Prostate gland (tissue), 2 donors: ENCODE measurements at places on chromosomes 1 and 21. TPM values are rescaled to one million over a fixed set of nuclear protein-coding genes. Genes with fewer than 3 reads are reported as not detected.

The S100A8 gene
- total RNA-seq: 1.5 TPM

The PRAMEF27 gene
- not detected for total RNA-seq

The RGL1 gene
- total RNA-seq: 11.1 TPM

The AMIGO1 gene
- total RNA-seq: 9.5 TPM

The NOS1AP gene
- total RNA-seq: 11.0 TPM

The ERVH48-1 gene
- total RNA-seq: 0.05 TPM

The KRTAP10-11 gene
- total RNA-seq: not detected

The HMCN1 gene
- 9.9 TPM for total RNA-seq

The PIGP gene
- total RNA-seq: 54.5 TPM

The LYPD8 gene
- not detected for total RNA-seq

The PPT1 gene
- 86.2 TPM for total RNA-seq

The OVAAL gene
- total RNA-seq: 0.62 TPM

DNA sequence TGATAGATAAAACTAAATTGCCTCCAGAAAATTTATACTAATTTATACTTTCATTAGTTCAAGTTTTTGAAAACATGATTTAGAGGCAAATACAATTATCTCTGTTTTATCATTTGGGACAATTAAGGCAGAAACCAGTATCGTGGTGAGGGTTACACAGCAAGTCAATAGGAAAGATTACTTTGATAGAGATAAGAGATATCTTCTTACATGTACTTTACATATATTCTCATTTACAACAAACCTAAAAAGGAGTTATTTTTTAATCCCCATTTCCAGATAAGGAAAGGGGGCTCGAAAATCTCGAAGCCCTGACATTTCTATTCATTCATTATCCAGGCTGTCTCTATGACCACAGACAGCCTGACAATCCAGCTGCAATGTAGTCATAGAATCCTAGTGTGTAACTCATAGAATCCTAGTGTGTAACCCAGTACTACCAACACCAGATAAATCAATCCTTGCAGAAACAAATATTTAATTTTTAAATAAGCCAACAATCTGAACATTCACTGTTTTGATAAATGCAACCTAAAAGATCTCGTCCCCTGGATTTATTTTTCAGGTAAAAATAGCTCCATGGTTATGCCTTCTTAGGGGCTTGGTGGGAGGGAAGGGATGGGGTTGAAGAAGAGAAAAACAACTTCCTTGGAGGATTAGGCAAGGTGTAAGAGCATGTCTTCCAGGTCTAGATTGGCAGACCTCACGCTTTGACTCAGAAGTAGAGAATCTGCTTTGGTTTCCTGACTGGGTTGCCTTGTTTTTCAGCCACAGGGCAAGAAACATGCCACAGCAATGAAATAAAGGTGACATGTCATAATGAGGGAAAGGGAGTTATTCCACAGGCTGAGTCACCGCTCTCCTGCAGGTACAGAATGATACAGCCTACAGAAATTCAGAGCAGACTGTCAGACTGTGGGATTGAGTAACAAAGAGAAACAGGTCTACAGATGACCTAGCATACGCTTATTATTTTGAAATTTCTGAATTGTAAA is 45.6 kb downstream of the IRF2BP2 start:
- H3K36me3 ChIP-seq: no peaks in the 10 kb centered on the region
- H3K27ac ChIP-seq: no peak overlapping the region
- no peak overlapping the region for H3K4me3 ChIP-seq
- peak; percentile 79 for DNase-seq
- no peaks in the 10 kb centered on the region for H3K4me1 ChIP-seq

GRCh38 chr21:24895885-24896734 is 711.2 kb downstream of the MRPL39 start:
- no peaks in the 10 kb centered on the region for H3K27me3 ChIP-seq
- H3K27ac ChIP-seq: no peak overlapping the region
- H3K4me3 ChIP-seq: no peak overlapping the region
- no peaks in the 10 kb centered on the region for H3K4me1 ChIP-seq

- H3K27me3 ChIP-seq: no peaks in the 10 kb centered on the region
- no peaks in the 10 kb centered on the region for H3K4me1 ChIP-seq
- DNase-seq: no peak
- no peak overlapping the region for H3K4me3 ChIP-seq
- no peaks in the 10 kb centered on the region for H3K36me3 ChIP-seq
Measured at GRCh38 chr21:25496825-25497482, 110.3 kb downstream of the MRPL39 start.

DNA sequence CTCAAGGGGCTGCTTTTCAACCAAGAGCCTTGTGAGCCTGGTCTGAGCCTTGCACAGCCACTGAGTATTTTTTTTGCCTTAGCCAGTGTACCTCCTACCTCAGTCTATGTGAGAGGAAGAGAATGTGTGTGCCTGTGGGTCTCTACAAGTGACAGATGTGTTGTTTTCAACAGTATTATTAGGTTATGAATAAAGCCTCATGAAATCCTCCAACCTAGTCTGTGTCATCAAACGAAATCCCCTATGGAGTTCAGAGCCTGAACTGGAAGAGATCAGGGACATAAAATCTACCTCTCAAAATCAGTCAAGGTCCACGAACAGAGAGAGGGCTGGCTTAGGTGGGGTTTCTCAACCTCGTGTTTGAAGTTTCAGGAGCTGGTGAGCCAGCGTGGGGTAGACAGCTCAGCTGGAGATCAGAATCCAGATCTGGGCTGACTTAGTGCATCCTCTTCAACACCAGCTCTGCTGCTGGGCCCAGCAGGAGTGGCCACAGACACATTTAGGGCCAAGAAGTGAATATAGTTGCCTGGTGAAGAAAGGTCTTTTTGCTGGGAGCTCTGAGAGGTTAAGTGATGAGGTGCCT is 8.2 kb downstream of the XKR8 start:
- H3K27me3 ChIP-seq: no peaks in the 10 kb centered on the region
- H3K4me1 ChIP-seq: peaks cover 22% of the 10 kb centered on the region
- H3K36me3 ChIP-seq: peaks cover 5% of the 10 kb centered on the region
- no peak overlapping the region for H3K4me3 ChIP-seq
- peak overlapping the region; percentile 51 for H3K27ac ChIP-seq
- DNase-seq: no peak

- H3K27me3 ChIP-seq: no peaks in the 10 kb centered on the region
- H3K4me3 ChIP-seq: no peak overlapping the region
- no peak overlapping the region for H3K27ac ChIP-seq
- H3K4me1 ChIP-seq: no peaks in the 10 kb centered on the region
- no peaks in the 10 kb centered on the region for H3K36me3 ChIP-seq
- no peak for DNase-seq
Measured at GRCh38 chr1:204370176-204370575, 10.4 kb upstream of the PLEKHA6 start.

- H3K27ac ChIP-seq: no peak overlapping the region
- no peaks in the 10 kb centered on the region for H3K27me3 ChIP-seq
- H3K4me1 ChIP-seq: no peaks in the 10 kb centered on the region
- no peak for DNase-seq
Measured at GRCh38 chr1:71364236-71364635, 283.4 kb upstream of the ZRANB2 start.

- H3K4me1 ChIP-seq: no peaks in the 10 kb centered on the region
- no peaks in the 10 kb centered on the region for H3K27me3 ChIP-seq
- no peak overlapping the region for H3K4me3 ChIP-seq
- DNase-seq: no peak
Measured at GRCh38 chr1:57162607-57163261, 196.9 kb upstream of the C8B start.

DNA sequence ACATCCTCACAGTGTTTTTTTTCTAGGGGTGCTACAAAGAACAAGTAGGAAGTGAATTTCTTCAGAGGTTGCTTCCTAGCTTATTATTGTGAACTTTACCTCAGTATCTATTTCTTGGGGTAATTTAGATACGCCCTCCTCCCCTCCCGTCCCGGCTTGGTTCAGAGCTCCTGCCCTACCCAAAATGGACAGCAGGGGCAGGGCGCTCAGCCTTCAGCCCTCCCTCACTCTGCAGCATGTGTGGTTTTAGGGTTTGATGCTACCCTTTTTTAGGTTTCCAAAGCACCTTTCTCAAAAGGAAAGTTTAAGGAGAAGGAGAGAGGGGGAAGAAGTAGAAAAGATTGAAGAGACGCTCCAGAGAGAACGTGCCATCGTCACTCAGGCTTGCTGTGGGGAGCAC is 16.9 kb upstream of the POGK start:
- H3K27me3 ChIP-seq: no peaks in the 10 kb centered on the region
- no peaks in the 10 kb centered on the region for H3K4me1 ChIP-seq
- no peak overlapping the region for H3K27ac ChIP-seq
- no peaks in the 10 kb centered on the region for H3K36me3 ChIP-seq
- DNase-seq: no peak
- H3K4me3 ChIP-seq: no peak overlapping the region

GRCh38 chr1:25675729-25676476 is 59.3 kb downstream of the MAN1C1 start:
- no peak for DNase-seq
- no peak overlapping the region for H3K4me3 ChIP-seq
- H3K4me1 ChIP-seq: no peaks in the 10 kb centered on the region
- H3K27ac ChIP-seq: no peak overlapping the region
- H3K36me3 ChIP-seq: no peaks in the 10 kb centered on the region

DNA sequence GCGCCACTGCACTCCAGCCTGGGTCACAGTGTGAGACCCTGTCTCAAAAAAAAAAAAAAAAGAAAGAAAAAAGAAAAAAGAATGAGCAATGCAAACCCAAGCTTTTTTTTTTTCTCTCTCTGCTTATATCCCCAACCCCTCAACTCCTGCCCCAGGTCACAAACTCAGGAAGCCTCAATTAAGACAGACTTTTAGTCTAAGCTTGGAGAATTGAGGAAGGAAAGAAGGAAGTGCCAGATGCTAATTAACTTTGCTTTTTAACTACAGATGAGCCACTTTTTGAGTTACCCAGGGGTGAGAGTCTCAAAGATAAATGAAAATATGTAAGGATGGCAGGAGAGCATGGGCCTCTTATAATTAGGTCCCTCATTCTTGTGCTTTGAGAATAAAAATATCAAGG is 33.3 kb downstream of the PIK3CD start:
- H3K4me3 ChIP-seq: no peak overlapping the region
- H3K36me3 ChIP-seq: no peaks in the 10 kb centered on the region
- no peak for DNase-seq
- no peak overlapping the region for H3K27ac ChIP-seq

GRCh38 chr1:28326515-28326914 is 2.3 kb upstream of the MED18 start:
- H3K36me3 ChIP-seq: no peaks in the 10 kb centered on the region
- H3K4me3 ChIP-seq: no peak overlapping the region
- peaks cover 2% of the 10 kb centered on the region for H3K4me1 ChIP-seq

DNA sequence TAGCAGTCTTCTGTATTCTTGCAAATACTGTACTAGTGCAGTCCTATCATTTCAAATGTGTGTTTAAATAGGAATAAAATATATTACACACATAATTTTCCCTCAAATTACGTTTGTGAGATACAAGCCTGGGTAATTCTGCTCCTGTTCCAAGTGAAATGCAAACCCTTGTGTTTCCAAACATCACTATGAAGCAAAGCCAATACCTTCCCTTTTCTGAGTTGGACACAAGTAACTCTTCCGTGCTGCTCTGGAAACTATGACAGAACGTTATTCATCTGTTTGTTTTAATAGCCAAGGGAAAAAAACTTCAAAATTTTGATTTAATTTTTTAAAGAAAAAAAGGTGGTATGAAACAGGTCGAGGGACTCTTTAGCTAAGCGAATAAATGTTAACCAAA is 73.7 kb upstream of the UBE2U start:
- DNase-seq: no peak
- no peaks in the 10 kb centered on the region for H3K27me3 ChIP-seq
- no peaks in the 10 kb centered on the region for H3K36me3 ChIP-seq
- no peak overlapping the region for H3K27ac ChIP-seq
- no peak overlapping the region for H3K4me3 ChIP-seq

GRCh38 chr1:110585481-110585880 is 20.7 kb downstream of the KCNA2 start:
- DNase-seq: no peak
- no peaks in the 10 kb centered on the region for H3K4me1 ChIP-seq
- H3K4me3 ChIP-seq: no peak overlapping the region

GRCh38 chr1:100299521-100300222 is 33.7 kb downstream of the RTCA start:
- H3K27ac ChIP-seq: no peak overlapping the region
- H3K4me1 ChIP-seq: no peaks in the 10 kb centered on the region
- no peaks in the 10 kb centered on the region for H3K27me3 ChIP-seq
- H3K4me3 ChIP-seq: no peak overlapping the region
- no peak for DNase-seq

GRCh38 chr1:178020968-178021640 is 51.2 kb upstream of the SEC16B start:
- no peaks in the 10 kb centered on the region for H3K4me1 ChIP-seq
- H3K36me3 ChIP-seq: no peaks in the 10 kb centered on the region
- DNase-seq: no peak
- H3K4me3 ChIP-seq: no peak overlapping the region

- H3K27ac ChIP-seq: no peak overlapping the region
- H3K36me3 ChIP-seq: no peaks in the 10 kb centered on the region
- no peaks in the 10 kb centered on the region for H3K27me3 ChIP-seq
- no peaks in the 10 kb centered on the region for H3K4me1 ChIP-seq
- no peak overlapping the region for H3K4me3 ChIP-seq
Measured at GRCh38 chr1:67465375-67465774, 35.2 kb upstream of the SERBP1 start.

DNA sequence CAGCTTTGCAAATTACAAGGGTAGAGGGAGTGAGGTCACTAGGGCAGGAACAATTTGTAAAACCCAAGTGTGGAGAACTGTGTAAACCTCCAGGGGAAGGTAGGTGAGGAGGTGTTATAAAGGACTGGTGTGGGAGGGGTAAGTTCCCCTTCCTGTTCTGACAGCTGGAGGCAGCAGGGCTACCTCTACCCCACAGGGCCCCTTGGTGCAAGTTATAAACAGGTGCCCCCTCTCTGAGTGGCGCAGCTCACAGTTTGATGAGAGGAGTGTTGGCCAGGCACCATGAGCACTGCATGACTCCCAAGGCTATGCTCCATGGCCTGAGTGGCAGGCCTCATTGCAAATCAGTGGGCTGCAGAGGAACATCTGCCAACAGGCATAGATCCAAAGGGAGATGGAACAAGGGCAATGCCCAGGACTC is 41.0 kb downstream of the MFSD2A start:
- no peak overlapping the region for H3K27ac ChIP-seq
- no peaks in the 10 kb centered on the region for H3K4me1 ChIP-seq
- H3K36me3 ChIP-seq: no peaks in the 10 kb centered on the region
- DNase-seq: no peak

- H3K27ac ChIP-seq: no peak overlapping the region
- no peaks in the 10 kb centered on the region for H3K27me3 ChIP-seq
- no peak for DNase-seq
- H3K4me1 ChIP-seq: no peaks in the 10 kb centered on the region
- no peak overlapping the region for H3K4me3 ChIP-seq
Measured at GRCh38 chr1:50300297-50300696, 122.9 kb downstream of the DMRTA2 start.

- no peaks in the 10 kb centered on the region for H3K27me3 ChIP-seq
- peaks cover 9% of the 10 kb centered on the region for H3K4me1 ChIP-seq
- no peak overlapping the region for H3K4me3 ChIP-seq
- DNase-seq: peak; percentile 58
Measured at GRCh38 chr1:32684167-32684811, 18.3 kb downstream of the SYNC start.

GRCh38 chr1:176049582-176049981 is 157.5 kb downstream of the COP1 start:
- H3K36me3 ChIP-seq: no peaks in the 10 kb centered on the region
- H3K4me1 ChIP-seq: no peaks in the 10 kb centered on the region
- no peaks in the 10 kb centered on the region for H3K27me3 ChIP-seq
- no peak overlapping the region for H3K4me3 ChIP-seq
